ENCODE measurements at places on chromosomes 2 and 18. TPM values are rescaled to one million over a fixed set of nuclear protein-coding genes. Genes with fewer than 3 reads are reported as not detected.

GRCh38 chr2:230942920-230943896 is 18.2 kb upstream of the GPR55 start:
- DNase-seq, result no peak

DNA sequence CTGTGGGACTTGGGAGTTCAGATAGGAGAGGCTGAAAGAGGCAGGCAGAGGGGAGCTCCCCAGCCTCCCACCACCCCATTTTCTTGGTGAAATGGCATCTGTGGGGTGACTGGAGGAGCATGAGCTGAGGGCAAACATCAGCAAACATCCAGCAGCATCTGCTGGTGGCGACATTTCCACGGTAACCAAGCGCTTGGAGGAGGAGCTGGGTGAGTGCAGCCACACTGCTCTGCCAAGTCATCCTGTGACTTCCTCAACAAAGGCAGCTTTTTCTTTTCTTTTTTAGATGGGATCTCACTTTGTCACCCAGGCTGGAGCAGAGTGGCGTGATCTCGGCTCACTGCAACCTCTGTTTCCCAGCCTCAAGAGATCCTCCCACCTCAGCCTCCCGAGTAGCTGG is 5.6 kb downstream of the TXNL4A start:
- no peak for DNase-seq

The PROKR1 gene
- total RNA-seq, result not detected

The CTAGE1 gene
- total RNA-seq, result not detected

The ZNF142 gene
- 5.4 TPM for total RNA-seq

Data from Caki2 (cell line).